ENCODE measurements at places on chromosomes 3 and 15.

DNA sequence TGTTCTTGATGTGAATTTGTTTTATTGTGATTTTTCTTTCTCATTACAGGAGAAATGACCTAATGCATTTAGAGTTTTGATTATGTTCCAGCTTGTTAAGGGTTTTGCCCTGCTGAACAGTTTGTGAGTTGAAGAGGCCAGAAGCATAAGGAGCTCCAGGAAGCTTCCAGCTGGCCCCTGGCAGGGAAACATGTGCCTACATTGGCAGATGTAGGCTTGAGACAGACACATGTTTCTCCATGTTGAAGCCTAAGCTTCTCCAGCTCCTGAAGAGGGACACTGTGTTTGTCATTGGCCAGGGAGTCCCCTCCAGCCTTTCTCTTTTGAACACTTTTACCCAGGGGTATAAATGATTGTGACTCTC, 88.4 kb downstream of the ASB7 start:
- DNase-seq, result no peak

DNA sequence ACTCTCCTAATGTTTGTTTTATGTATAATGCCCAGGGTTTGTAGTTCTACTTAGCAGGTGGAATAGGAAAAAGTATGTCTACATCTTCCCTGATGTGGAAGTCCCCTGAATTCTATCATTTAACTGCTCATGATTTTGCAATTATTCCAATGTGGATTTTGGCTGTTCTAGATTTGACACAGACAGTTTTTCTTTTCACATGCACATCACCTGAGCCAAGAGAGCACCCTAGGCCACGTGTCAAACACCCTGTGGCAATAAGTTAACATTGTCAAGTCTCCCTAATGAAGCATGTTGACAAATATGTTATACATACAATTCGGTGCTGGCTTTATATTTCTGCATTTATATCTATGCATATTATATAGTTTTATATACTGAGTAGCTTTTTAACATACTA, 70.0 kb upstream of the SUCLG2 start:
- no peak for DNase-seq

- DNase-seq, result no peak
Observed at GRCh38 chr15:69091654-69092053, 68.8 kb upstream of the GLCE start.

- no peak for DNase-seq
Observed at GRCh38 chr3:42713747-42714146, 11.1 kb upstream of the HHATL start.

DNA sequence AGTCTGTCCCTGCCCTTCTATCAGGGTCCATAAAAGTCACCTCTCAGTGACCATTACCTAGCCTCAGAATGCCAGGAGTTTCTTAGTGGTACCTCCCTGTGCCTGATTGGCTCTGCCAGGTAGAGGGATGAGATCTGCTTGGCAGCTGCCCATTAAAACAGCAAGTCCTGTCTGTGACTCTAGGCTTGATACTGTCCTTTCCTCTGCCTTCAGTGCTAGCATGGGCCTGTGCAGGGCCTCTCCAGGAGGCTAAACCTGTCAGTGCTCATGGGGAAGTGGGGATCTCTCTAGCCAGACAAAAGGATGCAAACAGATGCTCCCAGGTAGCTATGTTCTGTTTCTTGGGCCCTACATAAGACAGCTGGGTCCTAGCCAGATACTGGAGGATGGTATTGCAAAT, 10.0 kb upstream of the MANF start:
- no peak for DNase-seq

DNA sequence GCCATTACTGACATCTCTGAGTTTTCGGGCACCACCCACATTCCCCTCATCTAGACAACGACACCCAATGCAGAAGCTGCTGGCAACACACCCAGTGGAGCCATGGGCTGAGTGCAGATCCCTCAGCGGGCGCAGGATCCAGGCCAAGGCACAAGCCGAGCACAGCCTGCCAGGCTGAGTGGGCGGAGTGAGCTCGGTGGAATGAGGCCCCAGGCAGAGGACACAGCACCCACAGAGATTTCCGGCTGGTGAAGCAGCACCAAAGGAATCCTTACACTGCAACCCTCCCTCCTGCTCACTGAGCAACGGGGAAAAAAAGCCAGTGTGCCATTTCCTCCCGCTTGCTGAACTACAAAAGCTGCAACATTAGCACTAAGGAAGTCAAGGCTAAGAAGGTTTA, 34.3 kb downstream of the ZMAT3 start:
- DNase-seq, result peak; percentile 46

- no peak for DNase-seq
Observed at GRCh38 chr3:82067420-82067819, 306.0 kb upstream of the GBE1 start.

- DNase-seq, result peak; percentile 82
Observed at GRCh38 chr3:9932843-9933560, 632 bp upstream of the CRELD1 start.

DNA sequence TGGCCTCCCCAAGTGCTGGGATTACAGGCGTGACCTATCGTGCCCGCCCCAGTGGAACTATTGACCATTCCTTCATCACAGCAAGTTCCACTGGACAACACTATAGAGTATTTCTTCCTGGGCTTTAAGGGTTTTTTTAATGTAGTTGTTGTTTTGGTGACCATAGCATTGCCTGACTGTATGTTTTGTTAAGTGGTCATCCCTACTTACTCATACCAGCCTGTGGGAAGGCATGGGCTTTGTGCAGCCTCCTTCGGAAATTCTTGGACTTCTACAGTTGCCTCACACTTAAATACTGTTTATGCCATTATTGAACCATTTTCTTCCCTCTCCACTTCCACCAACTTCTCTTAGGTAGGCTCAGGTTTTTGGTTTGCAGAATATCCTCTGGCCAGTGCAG, 19.9 kb upstream of the ALPK3 start:
- DNase-seq, result no peak

DNA sequence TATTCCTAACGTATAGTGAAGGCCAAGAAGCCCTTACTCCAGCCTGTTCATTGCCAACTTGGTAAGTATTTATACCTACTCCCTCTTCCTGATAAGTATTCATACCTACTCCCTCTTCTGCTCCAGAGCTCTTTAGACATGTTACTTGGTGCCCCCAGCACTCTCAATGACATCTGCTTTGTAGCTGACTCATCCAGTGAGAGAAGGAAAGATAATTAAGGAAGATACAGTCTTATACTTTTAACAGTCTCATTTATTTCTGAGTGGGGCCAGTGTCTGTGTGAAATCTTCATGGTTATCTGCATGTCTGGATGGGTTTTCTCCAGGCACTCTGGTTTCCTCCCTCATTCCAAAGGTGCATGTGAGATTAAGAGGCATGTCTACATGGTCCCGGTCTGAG, 698.7 kb downstream of the FHIT start:
- DNase-seq, result no peak

DNA sequence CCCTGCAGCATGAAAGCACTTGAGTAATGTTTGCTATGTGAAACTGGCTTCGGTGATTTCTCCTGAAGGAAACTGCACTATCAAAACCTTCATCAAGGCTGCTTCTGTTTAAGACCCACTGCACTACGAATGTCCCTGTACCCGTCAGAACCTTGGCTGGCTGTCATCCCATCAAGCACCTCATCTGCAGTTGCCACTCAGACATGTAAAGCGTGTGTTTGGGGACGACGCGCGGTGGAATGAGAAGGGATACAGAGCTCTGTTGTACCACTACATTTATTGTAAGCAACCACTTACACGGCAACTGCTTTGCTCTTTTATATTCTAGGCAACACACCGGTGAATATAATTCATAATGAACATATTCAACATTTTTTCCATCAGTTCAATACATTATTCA, 147.6 kb downstream of the TIGIT start:
- no peak for DNase-seq

GRCh38 chr3:59567661-59568060, 517.8 kb upstream of the CFAP20DC start:
- no peak for DNase-seq

DNA sequence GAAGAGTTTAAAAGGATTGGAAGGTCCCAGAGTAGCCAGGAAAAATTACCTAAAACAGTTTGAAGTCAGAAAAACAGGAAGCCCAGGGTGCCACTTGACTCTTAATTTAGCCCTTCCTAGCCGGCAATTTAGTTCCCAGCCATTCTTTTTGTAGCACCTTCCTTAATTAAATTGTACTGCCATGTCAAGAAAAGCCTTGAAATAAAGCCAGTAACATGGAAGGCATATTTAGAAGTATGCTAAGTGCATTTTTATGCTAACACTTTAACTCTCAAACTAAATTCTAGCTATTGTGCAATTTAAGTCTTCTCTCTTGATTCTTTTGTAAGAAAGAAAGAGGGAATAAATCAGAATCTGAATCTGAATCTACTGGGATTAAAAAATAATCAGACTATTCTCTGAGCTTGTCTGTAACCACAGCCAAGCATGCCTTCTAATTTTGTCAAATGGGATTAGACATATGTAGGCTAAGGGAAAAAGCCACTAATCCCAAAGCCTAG, 43.2 kb downstream of the MAP3K13 start:
- DNase-seq, result no peak

DNA sequence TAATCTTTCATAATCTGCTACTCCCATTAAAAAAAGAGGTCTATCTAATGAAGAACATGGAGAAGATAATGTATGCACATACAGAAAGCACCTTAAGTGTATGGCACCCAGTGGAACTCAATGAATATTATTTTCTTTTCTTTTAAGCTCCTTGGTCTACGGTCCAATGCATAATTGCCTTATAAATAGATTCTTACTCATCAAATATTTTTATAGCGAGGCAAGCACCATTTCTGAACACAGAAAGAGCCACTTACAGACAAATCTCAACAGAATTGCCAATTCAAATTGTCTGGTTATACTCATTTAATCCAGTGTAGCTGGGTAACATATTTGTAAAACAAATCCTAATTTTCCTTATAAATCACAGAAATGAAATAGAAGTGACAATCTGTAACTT, 6.3 kb downstream of the PDZRN3 start:
- no peak for DNase-seq

GRCh38 chr15:54424171-54424570, 445.9 kb downstream of the UNC13C start:
- no peak for DNase-seq
